ENCODE measurements at places on chromosomes 6 and 20.

- no peak for DNase-seq
These were observed 5.3 kb upstream of the SERPINB6 start for GRCh38 chr6:2976571-2977085.

- DNase-seq = no peak
These were observed 43.5 kb downstream of the TFAP2B start for GRCh38 chr6:50862176-50862575.

- DNase-seq = peak; percentile 91
These were observed 40.3 kb upstream of the OGFRL1 start for GRCh38 chr6:71248306-71248765.

- no peak for DNase-seq
These were observed 22.9 kb downstream of the PPP1R3G start for GRCh38 chr6:5108068-5108467.

- no peak for DNase-seq
These were observed 82.6 kb upstream of the PREP start for GRCh38 chr6:105485456-105485855.

Data from islet precursor cell (in vitro differentiated cells).